ENCODE measurements at places on chromosomes 2 and 18. TPM values are rescaled to one million over a fixed set of nuclear protein-coding genes. Genes with fewer than 3 reads are reported as not detected.

The FKBP1B gene
- not detected for total RNA-seq

The ATP5F1A gene
- total RNA-seq = 863 TPM

DNA sequence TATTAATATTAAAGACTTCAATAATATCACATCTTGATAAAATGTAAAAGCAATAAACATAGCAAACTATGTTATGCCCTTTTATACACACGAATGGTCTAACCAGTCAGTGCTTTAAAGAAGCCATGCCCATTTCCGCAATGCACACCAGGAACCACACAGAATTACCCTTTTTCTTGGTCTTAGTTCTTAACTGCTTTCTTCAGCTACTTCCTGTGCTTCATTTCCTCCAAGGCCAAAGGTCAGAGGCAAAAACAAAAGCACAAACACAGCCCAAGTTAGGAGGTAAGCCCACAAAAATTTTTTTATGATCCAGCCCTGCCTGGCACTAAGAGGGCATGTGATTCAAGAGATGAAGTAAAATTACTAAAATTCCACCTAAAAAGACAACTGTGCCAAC, 267.2 kb downstream of the FBXO15 start:
- no peak overlapping the region for H3K27ac ChIP-seq
- no peaks in the 10 kb centered on the region for H3K36me3 ChIP-seq
- no peaks in the 10 kb centered on the region for H3K4me1 ChIP-seq
- no peak overlapping the region for H3K4me3 ChIP-seq
- H3K27me3 ChIP-seq = no peaks in the 10 kb centered on the region
- no peak for DNase-seq

DNA sequence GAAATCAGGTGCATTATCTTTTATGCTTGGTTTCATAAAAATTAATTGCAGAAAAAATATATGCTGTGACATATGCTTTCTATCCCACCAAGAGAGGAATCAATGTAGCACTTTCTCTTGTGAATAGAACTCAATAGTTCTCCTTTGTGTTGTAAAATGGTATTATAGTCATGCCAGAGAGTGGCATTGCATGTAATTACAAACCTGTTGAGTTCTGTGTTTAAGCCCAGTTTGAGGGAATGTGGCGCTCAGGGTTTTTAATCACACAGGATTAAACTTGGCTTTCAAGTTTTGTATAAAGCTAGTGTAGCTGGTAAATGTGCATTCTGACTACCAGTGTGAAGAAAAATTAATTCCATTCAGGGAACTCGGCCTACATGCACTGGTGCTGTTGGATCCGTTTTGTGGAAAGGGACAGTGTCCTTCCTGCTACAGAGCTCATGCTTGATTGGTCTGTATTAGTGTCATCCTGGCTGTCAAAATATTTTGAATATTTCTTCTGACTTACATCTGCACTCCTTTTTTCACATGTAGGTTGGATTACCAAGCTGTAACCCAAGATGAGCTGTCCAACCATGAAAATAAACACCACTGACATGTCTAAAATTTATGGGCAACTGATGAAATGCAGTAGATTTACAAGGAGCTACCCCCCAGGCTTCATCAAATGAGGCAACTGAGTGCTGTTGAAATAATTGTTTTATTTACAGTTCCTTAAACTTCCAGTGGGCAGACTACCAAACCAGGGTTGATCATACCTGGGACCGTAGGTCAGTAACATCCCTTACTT, 80.3 kb downstream of the SLC4A3 start:
- peak overlapping the region; percentile 73 for H3K27ac ChIP-seq
- no peak for DNase-seq
- no peaks in the 10 kb centered on the region for H3K27me3 ChIP-seq
- H3K4me3 ChIP-seq = no peak overlapping the region
- peaks cover 72% of the 10 kb centered on the region for H3K4me1 ChIP-seq
- H3K36me3 ChIP-seq = no peaks in the 10 kb centered on the region

- H3K36me3 ChIP-seq = no peaks in the 10 kb centered on the region
- no peak for DNase-seq
- H3K4me1 ChIP-seq = peaks cover 9% of the 10 kb centered on the region
These were observed 168.7 kb downstream of the TMEM247 start for GRCh38 chr2:46647766-46648742.

DNA sequence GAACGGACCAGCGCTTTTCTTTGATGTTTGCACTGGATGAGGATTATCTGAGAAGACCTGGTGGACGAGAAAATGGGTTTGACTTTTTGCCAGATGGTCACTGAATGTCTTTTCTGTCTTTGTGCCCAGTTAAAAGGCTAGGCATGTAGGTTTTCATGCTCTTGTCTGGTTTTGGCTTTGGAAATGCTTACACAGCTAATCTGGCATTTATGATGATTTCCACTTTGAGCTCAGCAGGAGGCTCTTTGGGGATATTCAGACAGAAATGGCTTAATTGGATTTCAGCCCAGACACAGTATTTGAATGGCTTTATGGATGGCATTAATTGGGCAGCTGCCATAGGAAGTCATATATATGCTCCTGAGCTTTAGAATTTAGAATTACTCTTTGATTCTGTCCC, 59.6 kb downstream of the NCK2 start:
- H3K4me1 ChIP-seq = peaks cover 35% of the 10 kb centered on the region
- H3K27me3 ChIP-seq = no peaks in the 10 kb centered on the region
- H3K36me3 ChIP-seq = no peaks in the 10 kb centered on the region
- no peak overlapping the region for H3K4me3 ChIP-seq
- DNase-seq = no peak
- no peak overlapping the region for H3K27ac ChIP-seq

DNA sequence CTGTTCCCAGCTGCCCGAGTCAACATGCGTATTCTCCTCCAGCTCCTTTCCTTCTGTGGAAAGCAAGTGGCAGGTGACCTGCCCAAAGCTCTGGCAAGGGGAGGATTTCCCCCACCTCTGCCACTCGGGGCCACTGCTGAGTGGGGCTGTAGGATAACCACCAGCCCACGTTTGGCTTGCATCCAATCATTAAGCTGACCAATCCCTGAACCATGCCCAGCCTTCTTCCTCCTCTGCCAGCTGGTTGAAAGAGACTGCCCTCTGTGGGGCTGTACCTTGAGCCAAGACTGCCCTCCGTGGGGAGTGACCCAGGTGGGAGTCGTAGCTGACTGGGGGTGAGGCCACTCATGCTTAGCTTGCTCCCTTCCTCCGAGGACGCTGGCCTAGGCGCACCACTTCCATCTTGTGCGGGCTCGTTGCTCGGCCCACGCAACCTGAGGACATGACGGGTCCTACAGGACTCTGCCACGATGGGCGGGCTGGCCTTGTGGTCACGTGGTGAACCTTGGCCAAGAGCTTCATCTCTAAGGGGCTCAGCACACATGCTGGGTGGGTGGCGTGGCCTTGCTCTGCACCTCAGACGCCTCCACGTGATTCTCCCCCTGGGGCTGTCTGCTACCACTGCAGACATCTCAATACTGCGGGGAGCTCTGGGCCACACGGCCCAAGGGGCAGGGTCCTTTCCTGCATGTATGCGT, 112.1 kb downstream of the NDUFA10 start:
- H3K4me1 ChIP-seq = no peaks in the 10 kb centered on the region
- no peaks in the 10 kb centered on the region for H3K27me3 ChIP-seq
- no peak overlapping the region for H3K27ac ChIP-seq
- H3K36me3 ChIP-seq = no peaks in the 10 kb centered on the region
- no peak overlapping the region for H3K4me3 ChIP-seq

DNA sequence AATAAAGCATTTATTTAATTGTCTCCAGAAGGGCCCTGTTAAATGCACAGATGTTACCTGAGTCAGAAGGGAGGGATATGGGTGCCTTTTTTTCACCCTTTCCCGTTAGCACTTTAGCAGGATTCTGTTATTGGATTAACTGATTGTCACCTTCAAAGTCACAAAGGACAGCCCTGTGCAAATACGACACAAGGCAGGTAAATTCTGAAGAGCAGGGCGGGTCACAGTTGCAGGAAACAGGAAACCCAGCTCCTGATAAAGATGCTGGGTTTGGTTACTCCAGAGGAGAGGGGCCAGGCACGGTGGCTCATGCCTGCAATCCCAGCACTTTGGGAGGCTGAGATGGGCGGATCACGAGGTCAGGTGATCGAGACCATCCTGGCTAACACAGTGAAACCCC, 11.4 kb upstream of the PKDCC start:
- DNase-seq = no peak
- no peaks in the 10 kb centered on the region for H3K27me3 ChIP-seq
- H3K27ac ChIP-seq = no peak overlapping the region
- H3K4me1 ChIP-seq = no peaks in the 10 kb centered on the region

DNA sequence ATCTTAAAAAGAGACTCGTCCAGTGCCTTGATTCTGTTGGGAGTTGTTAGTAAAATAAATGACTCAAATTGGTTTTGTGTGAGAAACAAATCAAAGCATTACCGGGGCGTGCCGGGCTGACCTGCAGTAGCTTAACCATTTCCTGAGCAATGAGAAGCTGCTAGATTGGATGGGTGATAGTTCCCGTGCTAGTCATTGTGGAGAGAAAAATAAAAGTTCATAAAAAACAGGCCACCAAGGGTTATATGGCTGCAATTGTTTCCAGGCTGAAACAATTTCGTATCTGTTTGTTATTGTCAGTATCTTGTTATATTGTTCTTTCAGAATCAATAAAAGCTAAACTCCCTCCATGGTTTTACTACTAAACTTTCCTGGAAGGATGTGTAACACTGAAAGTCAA, 314.4 kb downstream of the MTX2 start:
- DNase-seq = no peak
- no peak overlapping the region for H3K27ac ChIP-seq
- H3K27me3 ChIP-seq = no peaks in the 10 kb centered on the region
- no peaks in the 10 kb centered on the region for H3K4me1 ChIP-seq
- H3K4me3 ChIP-seq = no peak overlapping the region

Data from gastrocnemius medialis (tissue), 4 donors.